ENCODE measurements at places on chromosomes 16 and 17.

- DNase-seq = no peak
Measured at GRCh38 chr16:83271123-83271522, 536.7 kb upstream of the HSBP1 start.

DNA sequence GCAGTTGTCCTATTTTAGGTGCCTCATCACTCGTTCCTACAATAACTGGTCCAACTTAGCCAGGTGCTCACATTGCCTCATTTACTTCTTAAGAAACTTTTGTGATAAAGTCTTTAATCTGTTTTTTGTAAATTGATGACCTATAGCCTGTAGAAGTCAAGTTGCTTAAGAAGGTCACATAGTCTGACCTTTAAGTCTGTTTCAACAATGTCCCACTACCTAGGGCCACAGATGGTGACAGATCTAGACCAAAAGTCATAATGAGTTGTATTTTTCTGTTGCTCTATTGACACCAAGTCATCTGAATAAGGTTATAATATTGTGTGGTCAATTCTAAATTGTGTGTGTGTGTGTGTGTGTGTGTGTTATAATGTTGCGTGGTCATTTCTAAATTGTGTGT, 45.1 kb downstream of the ABCA9 start:
- DNase-seq = no peak

DNA sequence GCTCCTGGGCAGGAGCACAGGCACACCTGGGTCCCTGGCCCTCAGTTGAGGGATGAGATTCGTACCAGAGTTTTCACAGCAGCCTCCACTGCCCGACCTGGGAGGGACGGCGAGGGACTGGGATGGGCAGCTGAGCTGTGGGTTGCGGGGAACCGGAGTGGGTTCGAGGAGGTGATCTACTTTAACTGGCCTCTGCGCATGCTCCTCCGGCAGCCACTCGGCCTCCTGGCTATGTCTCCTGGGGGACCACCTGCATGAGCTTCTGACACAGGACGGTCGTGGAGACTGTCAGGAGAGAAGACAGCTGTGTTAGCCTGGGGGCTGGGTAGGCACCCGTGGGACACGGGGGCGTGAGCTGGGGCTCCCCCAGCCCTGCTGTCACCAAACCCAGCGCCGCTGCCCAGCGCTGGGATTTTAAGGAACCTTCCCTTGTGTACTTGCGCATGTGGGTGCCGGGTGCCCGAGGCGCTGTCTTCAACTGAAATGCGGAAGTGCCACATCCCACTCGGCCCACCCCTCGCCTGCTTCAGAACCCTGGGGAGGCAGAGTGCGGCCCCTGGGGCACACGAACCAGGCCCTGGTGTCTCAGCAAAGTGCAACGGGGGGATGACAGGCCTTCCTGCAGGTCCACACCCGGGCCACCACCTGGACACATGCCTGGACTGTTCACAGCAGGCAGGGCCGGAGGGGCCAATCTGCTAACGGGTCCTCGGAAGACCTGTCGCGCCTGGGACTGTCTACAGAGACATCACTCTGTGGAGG, 36.4 kb downstream of the SLC7A5 start:
- no peak for DNase-seq

DNA sequence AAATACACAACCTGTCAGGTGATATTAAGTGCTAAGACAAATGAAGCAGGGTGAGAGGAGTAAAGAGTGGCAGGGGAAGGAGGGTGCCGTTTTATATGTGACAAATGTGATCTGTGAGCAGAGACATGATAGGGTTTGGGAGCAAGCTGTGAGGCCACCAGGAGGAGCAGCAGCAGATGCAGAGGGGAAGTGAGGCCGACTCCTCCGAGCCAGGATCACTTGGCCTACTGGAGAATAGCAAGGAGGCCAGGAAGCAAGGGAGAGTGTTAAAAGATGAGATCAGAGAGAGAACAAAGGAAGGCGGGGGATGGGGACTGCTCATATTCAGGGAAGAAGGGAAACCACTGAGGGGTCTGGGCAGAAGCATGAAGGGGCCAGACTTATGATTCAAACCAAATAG, 129.4 kb downstream of the TANGO6 start:
- DNase-seq = no peak

GRCh38 chr16:86281421-86281820, 228.9 kb upstream of the FOXF1 start:
- no peak for DNase-seq

- DNase-seq = peak; percentile 82
Measured at GRCh38 chr16:81745704-81746558, 33.2 kb upstream of the PLCG2 start.

DNA sequence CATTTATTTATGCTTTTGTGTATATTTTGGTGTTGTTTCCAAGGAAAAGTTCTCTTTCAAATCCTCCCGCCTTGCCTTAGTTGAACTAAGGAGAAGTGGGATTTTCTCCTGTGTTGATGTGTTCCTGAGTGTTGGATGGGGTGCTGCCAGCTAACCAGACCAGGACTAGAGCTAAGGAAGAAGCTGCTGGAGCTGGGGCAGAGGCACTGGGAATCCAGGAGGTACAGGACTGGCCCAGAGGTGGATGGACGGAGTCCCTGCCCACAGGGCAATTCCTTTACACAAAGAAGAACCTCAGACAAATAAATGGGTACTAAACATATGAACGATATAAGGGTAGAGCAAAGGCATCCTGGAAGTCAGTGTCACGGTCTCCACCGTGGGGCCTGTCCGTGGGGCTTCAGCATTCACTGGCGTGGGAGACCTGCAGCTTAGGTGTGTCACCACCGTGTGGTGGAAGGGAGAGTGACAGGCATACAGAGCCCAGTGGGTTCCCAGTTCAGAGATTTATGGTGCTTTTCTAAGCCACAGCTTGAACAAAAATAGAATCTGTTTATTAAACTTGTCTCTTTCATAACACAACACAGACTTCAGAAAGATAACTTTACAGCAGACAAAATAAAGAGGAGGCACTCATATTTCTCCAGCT, 270.7 kb downstream of the NTN1 start:
- peak; percentile 21 for DNase-seq

GRCh38 chr17:8839410-8839935, 28.0 kb downstream of the PIK3R6 start:
- no peak for DNase-seq

GRCh38 chr16:10635365-10636021, 55.1 kb upstream of the EMP2 start:
- DNase-seq = no peak

DNA sequence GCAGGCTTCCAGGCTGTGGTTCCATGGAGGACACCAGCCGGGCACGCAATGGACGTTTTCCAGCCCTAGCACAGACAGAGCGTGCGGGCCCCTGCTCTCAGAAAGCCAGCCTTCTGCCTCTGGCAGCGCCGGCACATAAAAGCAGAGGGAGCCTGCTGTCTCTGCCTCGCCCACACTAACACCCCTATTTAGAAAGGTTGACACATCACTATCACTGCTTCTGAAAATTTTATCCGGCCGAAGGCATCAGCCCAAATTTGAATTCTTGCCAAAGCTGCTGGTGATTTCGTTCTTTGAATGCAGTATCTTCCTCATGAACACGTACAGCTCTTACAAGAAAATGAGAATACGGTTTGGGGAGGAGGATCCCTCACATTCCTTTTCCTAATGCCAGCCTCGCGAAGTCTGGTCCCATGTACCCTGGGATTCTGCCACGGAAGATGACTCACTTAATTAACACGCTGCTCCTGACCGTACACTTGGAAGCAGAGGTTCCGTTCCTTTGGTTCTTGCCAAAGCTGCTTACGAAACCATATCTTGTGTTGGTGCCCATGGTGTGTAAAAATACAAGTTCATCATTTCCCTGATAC, 1.3 kb upstream of the RAB11FIP3 start:
- DNase-seq = no peak

Data from CD4-positive, alpha-beta T cell treated with Interleukin-10 for 1 hour (primary cell).